ENCODE measurements at places on chromosomes 1 and 21.

GRCh38 chr1:199098468-199098867 lies 459.6 kb downstream of the PTPRC start:
- DNase-seq: no peak

GRCh38 chr1:55702064-55702463 lies 486.9 kb upstream of the USP24 start:
- no peak for DNase-seq

GRCh38 chr1:5934058-5934884 lies 58.0 kb downstream of the NPHP4 start:
- no peak for DNase-seq

- DNase-seq: peak; percentile 75
These were observed 14.4 kb downstream of the NOC2L start for GRCh38 chr1:944341-945325.

- DNase-seq: no peak
These were observed 89.8 kb downstream of the TRIM11 start for GRCh38 chr1:228316589-228317387.

GRCh38 chr1:86912281-86912900 lies 1.5 kb downstream of the SELENOF start:
- no peak for DNase-seq

- no peak for DNase-seq
These were observed 570.2 kb downstream of the DPYD start for GRCh38 chr1:97350662-97351061.

- DNase-seq: no peak
These were observed 777 bp downstream of the AZIN2 start for GRCh38 chr1:33081554-33082305.

GRCh38 chr1:21764615-21765423 lies 18.1 kb downstream of the USP48 start:
- DNase-seq: peak; percentile 54

DNA sequence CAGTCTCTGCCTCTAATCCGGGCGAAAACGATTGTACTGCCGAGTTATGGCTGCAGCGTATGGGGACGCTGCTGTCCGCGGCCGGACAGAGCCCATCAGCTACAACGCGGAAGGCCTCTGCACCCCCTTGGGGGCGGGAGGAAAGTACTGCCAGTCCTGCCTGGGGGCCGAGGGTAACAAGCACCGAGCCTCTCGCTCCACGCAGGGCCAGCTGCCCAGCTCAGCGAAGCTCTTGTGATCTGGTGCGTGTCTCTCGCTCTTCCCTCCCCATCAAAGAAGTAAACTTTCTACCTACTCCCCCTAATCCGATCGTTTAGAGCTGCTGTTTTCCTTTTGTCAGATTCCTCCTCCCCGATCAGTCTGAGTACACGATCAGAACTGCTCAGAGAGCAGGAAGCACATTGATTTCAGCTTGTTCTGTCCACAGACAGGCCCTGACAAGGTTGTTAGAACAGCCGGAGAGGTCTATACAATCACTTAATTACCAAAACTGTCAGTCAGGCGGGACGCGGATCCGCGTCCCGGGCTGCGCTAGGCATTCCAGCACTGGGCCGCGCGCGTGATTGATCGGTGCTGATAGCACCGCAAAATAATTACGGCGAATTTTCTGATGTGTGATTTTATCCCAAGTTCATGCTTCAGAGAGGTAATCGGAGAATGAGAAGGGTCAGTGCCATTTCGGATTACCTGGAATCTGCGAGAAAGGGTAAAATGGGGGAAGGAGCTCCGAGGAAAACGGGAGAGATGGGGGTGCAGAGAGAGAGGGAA lies 8.7 kb upstream of the BARHL2 start:
- no peak for DNase-seq

- DNase-seq: peak; percentile 64
These were observed 618 bp downstream of the JAM2 start for GRCh38 chr21:25639551-25640201.

- DNase-seq: no peak
These were observed 70.5 kb downstream of the CD34 start for GRCh38 chr1:207840380-207840779.

DNA sequence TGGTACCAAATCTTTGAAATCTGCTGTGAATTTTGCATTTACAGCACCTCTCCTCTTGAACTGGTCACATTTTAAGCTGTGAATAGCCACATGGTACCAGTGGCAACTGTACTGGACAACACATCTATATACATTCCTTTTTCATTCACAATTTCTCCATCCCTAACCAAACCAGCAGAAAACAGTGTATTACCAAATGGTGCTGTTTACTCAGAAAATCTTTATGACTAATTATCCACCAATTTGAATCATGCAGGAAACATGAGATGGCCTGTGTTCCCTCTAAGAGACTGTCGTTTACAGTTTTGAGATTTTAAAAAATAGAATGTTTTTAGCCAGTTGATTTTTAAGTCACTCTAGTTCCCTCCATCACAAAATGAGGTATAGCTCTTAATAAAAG lies 17.6 kb upstream of the CCT8 start:
- no peak for DNase-seq

DNA sequence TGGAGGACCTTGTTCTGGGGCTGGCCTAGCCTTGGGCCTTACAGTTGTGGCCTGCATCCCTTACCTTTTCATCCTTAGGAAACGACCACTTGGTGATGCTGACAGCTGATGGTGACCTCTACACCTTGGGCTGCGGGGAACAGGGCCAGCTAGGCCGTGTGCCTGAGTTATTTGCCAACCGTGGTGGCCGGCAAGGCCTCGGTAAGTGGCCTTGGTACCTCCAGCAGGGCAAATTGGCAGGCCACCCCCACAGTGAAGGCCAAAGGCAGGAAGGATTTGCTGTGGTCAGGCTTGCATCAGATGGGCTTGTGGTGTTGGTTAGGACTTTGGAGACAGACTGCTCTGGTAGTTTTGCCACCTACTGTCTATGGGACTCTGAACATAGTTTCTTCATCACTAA lies 17.7 kb upstream of the TRNAU1AP start:
- no peak for DNase-seq

GRCh38 chr1:63321785-63322113 lies 618 bp upstream of the FOXD3 start:
- peak; percentile 17 for DNase-seq

DNA sequence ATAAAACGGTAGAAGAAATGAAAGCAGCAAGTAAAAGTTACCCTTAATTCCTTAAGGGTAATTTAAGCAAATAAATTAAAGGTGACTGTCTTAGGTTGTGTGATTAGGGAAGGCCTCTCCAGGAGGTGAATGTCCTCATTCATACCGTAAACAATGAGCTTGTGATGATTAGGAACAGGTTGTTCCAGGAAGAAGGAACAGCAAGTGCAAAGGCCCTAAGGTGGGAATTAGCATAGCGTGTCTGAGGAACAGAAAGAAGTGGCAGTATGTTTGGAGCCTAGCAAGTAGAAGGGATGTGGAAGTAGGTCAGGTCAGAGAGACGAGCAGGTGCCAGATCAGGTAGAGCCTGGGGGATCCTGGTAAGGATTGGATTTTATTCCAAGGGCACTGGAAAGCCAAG lies 5.6 kb downstream of the AK4 start:
- no peak for DNase-seq

DNA sequence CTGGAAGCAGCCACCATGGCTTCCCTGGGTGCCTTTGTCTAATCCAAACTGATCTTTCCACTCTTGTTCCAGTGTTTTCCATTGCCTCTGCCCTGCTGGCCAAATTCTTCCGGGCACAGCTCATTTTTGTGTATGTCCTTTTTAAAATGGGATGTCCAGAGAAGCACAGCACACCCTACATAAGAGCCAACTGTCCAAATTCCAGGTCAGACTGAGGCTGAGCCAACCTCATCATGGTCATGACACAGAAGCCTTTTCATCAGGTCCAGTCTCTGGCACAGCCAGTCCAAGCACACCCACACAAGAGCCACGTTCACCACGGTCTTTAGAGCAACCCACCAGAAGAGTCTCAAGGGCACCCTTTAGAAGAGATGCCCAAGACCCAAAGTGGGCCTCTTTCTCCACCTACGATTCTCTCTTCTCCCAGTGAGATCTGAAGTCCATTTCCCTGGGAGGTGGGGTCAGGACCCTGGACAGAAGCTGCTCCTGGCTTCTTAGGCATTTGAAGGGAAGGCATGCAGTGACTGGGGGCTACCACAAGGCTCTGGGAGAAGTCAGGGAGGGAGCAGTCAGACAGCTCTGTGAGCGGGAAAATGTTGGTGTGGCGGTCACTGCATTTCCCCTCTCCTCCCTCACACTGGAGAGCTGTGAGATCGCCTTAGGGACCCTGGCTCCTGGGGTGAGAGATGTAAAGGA lies 53.2 kb downstream of the SYT2 start:
- peak; percentile 36 for DNase-seq

GRCh38 chr21:36163750-36164741 lies 7.4 kb downstream of the DOP1B start:
- DNase-seq: no peak

DNA sequence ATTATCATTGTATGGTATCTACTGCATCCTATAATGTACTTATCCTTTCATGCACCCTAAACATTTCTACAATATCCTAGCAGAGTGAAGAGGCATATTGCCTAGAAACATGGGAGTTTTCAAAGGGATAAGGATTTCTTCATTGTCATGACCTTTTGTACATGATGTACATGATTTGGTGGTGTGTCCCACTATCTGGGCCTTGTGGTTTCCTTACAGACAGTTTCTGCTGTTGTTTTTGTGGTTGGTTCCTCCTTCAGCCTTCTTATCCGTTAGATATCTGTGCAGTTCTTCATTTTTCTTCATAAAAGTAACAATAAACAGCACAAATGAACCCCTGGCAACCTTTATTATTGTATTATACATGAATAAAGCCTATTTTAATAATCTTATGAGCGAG lies 70.4 kb upstream of the BACH1 start:
- no peak for DNase-seq

GRCh38 chr1:152162792-152163463 lies 3.9 kb upstream of the RPTN start:
- no peak for DNase-seq

DNA sequence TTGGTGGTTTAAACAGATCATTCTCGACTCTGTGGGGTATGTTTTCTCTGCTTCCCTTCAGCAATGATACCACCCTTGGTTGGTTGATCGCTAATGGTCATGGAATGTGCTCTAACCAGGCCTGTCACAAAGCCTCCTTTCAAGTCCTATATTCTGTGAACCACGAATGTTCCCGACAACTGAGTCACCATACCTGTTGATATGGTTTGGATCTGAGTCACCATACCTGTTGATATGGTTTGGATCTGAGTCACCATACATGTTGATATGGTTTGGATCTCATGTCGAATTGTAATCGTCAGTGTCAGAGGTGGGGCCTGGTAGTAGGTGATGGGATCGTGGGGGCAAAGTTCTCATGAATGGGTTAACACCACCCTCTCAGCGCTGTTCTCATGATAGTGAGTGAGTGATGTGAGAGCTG lies 10.2 kb upstream of the CAMK2N1 start:
- DNase-seq: no peak

GRCh38 chr1:101745551-101746270 lies 251.0 kb downstream of the OLFM3 start:
- peak; percentile 15 for DNase-seq

DNA sequence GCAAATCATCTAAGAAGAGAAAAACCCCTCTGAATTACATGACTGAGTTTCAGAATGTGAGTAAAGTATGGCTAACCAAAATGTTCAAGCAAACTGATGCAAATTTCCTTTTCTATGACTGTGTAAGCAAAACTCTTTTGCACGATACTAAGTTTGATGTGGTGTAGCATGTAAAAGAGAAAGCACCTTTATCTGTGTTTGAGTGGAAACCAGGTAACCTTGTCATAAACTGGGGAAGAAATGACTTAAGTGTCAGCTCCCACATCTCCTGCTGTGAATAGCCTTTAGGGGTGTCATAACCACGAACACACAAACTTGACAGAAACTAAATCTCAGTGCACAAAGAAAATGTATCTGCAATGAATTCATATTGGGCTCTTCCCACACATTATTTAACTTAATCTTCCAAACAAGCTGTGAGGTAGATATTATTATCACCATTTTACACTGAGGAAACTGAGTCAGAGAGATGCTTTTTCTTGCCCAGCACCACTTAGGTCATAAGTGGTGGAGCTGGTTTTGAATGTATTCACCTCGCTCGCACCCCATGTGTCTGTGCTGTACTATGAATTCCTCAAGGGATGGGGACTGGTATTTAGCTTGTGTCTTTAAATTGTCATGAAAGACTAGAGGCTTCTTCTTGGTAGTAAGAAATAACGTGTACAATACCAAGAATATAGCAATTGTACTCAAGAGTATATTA lies 32.9 kb upstream of the IL12RB2 start:
- no peak for DNase-seq
